ENCODE measurements at places on chromosomes 11 and 22.

DNA sequence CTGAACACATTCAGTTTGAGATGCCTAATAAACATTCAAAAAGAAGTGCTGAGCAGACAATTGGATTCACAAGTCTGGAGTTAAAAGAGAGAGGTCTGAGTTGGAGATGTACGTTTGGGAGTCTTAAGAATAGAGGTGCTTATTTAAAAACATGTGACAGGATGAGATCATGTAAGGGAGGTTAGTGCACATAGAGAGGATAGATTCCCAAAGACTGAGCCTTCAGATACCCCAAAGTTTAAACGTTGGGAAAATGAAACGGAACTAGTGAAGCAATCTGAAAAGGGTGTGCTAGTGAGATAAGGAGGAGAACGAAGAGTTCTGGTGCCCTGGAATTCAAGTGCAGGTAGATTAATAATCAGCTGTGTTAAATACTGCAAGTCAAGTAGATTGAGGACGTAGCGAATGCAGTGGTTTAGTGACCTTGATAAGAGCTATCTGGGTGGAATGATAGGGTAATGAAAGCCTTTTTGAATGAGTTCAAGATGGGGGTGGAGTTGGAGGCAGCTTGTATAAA lies 63.7 kb downstream of the HIPK3 start:
- no peak for DNase-seq

DNA sequence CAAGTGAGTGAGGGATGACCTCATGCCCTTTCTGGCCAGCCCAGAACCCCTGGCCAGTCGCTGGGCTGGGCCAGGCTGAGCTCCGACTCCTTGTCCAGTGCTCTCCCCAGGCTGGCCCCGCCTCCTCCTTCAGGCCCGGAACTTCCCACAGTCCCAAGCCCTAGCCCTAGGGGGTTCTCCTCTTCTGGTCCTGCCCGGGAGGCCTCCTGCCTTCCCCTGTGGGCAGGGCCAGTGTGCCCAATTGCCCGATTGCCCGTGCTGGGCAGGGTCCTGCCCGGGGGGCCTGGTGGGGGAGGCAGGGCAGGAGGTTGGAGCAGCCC lies 4.2 kb downstream of the TCIRG1 start:
- DNase-seq, result no peak

DNA sequence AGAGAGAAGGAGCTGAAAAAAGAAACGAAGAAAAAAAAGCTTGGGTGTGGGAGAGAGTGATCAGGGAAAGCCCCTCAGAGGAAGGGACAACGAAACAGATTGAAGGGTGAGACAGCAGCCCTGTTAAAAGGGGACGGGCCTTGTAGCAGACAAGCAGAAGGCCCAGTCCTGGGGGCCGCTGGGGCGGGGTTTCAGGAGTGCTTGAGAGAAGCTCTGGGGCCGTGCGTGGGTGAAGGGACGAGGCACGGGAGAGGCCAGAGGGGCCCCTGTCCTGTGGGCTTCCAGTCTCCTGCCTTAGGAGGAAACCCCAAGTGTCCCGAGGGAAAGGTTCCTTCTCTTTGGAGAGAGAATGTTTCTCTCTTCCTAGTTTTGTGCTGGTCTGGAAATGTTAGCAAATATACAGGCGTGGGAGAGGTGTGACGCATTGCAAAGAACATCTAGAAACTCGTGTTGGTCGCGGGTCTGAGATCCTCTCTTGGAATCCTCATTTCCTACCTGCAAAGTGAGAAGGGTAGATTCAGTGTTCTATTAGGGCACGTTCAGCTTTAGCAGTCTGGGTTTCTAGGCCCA lies 28.6 kb downstream of the ADAMTS15 start:
- no peak for DNase-seq

- no peak for DNase-seq
Observed at GRCh38 chr22:41844513-41844912, 11.6 kb downstream of the SREBF2 start.

- no peak for DNase-seq
Observed at GRCh38 chr22:22929381-22930221, 42.0 kb downstream of the IGLL5 start.
